Suppressor macrophage treated with lipopolysaccharide for 1 hour (primary cell): ENCODE measurements at places on chromosomes 2 and 18.

DNA sequence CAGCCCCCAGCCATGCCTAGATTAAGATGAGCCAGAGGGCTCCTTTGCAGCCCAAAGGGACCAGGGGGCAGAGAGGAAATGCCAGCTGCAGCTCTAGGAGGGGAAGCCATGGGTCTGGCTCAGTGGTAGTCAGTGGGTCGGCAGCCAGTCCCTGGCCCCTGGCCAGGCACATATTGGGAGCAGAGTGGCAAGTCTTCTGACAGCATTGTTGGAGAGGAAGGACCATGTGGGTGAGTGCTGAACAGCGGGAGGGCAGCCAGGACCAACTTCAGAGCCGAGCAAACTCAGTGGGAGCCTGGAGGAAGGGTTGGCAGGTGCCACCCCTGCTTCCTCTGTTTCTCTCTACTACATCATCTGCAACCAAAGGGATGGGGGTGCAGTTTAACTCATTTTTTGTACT lies 140.5 kb upstream of the PELI1 start:
- DNase-seq = no peak

DNA sequence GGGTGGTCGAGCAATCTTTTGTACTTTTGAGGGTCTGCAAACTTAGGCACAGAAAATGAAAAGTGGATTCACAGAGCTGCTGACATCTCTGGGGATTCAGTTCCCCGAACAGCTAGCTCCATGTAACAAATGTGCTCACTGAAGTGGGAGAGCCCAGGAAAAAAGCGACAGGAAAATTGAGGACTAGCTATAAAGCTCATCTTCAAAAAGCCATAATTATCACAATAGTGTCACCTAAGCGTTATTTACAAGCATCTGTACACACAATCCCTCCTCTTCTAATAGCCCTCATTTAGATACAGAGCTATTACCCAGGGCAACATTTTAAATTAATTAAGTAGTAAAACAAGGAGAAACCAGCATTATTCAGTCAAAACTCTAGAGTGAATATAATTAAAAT lies 36.1 kb downstream of the RNF152 start:
- DNase-seq = no peak

GRCh38 chr2:47401789-47402554 lies 984 bp upstream of the MSH2 start:
- no peak for DNase-seq

- no peak for DNase-seq
Observed at GRCh38 chr2:146003337-146003736, 1483.4 kb upstream of the ZEB2 start.

DNA sequence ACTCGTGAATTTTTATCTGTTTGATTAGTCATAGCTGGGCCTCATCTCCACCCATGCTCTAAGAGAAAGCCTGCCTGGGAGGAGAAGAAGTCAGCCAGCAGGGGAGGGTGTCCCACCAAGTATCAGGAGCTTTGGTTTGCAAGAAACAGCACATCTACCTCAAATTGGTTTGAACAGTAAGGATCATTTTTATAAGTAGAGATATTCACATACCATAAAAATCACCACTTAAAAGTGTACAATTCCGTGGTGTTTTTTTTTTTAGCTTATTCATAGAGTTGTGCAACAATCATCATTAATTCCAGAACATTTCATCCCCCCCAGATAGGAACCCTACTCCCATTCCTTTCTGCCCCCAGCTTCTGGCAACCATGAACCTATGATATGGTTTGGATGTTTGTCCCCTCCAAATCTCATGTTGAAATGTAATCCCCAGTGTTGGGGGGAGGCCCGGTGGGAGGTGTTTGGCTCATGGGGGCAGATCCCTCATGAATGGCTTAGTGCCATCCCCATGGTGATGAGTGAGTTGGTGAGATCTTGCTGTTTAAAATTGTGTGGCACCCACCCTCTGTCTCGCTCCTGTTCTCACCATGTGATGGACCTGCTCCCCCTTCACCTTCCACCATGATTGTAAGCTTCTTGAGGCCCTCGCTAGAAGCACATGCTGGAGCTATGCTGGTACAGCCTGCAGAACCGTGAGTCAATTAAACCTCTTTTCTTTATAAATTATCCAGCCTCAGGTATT lies 36.2 kb upstream of the HS6ST1 start:
- DNase-seq = no peak

GRCh38 chr18:63177919-63178821 lies 141.4 kb downstream of the BCL2 start:
- DNase-seq = no peak

GRCh38 chr18:44452346-44452745 lies 228.3 kb upstream of the SETBP1 start:
- no peak for DNase-seq

DNA sequence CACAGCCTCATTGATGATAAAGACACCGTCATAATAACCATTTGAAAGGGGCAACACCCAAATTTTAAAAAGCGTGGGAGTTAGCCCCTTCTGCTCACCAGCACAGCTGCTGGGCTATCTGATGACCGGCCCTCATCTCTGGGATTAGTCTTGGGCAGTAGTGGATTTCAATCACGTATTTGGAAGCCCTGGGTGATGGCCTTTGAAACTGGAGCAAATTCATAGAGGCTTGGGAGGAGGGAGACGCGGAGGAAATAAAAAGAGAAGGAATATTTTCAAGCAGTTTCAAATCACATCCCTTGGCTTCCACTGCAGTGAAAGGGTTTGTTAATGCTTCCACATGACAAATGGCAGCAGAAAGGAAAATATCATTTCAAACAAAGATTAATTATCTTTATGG lies 357.8 kb downstream of the ZNF516 start:
- no peak for DNase-seq

- no peak for DNase-seq
Observed at GRCh38 chr2:44360749-44361329, 455 bp downstream of the PREPL start.
